ENCODE measurements at places on chromosomes 2 and 18.
A peak's percentile ranks its signal among the peaks of the same experiment; 100 is the strongest.

GRCh38 chr2:127721978-127722355 lies 20.7 kb downstream of the SFT2D3 start:
- H3K36me3 ChIP-seq = peaks cover 15% of the 10 kb centered on the region
- H3K27me3 ChIP-seq = no peaks in the 10 kb centered on the region
- no peak overlapping the region for H3K4me3 ChIP-seq
- peaks cover 10% of the 10 kb centered on the region for H3K4me1 ChIP-seq

DNA sequence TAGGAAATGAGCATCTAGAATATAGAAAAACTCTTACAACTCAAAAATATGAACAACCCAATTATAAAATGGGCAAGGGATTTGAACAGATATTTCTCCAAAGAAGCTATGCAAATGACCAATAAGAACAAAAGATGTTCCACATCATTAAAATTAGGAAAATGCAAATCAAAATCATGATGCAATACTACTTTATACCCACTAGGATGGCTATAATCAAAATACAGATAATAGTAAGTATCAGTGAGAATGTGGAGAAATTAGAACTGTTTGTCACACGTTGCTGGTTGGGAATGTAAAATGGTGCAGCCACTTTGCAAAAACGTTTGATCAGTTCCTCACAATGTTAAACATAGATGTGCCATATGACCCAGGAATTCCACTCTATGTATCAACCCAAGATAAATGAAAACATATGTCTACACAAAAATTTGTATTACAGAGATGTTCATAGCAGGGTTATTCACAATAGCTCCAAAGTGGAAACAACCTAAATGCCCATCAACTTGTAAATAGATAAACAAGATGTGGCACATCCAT lies 558.4 kb downstream of the SLC4A3 start:
- peaks cover 25% of the 10 kb centered on the region for H3K4me1 ChIP-seq
- H3K4me3 ChIP-seq = no peak overlapping the region
- H3K27ac ChIP-seq = no peak overlapping the region
- H3K36me3 ChIP-seq = no peaks in the 10 kb centered on the region
- DNase-seq = no peak

GRCh38 chr2:134253804-134254203 lies at the start of gene MGAT5:
TSS of gene MGAT5 (plus strand) at chr2:134254072. CDS start at chr2:134254404, 332 bp downstream.
- no peak for DNase-seq
- H3K4me3 ChIP-seq = no peak within 1 kb of the TSS
- H3K4me1 ChIP-seq = no peaks in the 10 kb centered on the region
- H3K27me3 ChIP-seq = no peaks in the 10 kb centered on the region
- H3K27ac ChIP-seq = no peak within 1 kb of the TSS

- no peak for DNase-seq
- no peak overlapping the region for H3K4me3 ChIP-seq
- peaks cover 8% of the 10 kb centered on the region for H3K4me1 ChIP-seq
- H3K36me3 ChIP-seq = no peaks in the 10 kb centered on the region
Observed at GRCh38 chr2:69995511-69995910, 34.1 kb upstream of the ASPRV1 start.

- H3K27ac ChIP-seq = no peak overlapping the region
- no peak overlapping the region for H3K4me3 ChIP-seq
- H3K36me3 ChIP-seq = no peaks in the 10 kb centered on the region
- no peak for DNase-seq
- no peaks in the 10 kb centered on the region for H3K27me3 ChIP-seq
- peaks cover 13% of the 10 kb centered on the region for H3K4me1 ChIP-seq
Observed at GRCh38 chr2:30030361-30030760, 109.0 kb upstream of the ALK start.

DNA sequence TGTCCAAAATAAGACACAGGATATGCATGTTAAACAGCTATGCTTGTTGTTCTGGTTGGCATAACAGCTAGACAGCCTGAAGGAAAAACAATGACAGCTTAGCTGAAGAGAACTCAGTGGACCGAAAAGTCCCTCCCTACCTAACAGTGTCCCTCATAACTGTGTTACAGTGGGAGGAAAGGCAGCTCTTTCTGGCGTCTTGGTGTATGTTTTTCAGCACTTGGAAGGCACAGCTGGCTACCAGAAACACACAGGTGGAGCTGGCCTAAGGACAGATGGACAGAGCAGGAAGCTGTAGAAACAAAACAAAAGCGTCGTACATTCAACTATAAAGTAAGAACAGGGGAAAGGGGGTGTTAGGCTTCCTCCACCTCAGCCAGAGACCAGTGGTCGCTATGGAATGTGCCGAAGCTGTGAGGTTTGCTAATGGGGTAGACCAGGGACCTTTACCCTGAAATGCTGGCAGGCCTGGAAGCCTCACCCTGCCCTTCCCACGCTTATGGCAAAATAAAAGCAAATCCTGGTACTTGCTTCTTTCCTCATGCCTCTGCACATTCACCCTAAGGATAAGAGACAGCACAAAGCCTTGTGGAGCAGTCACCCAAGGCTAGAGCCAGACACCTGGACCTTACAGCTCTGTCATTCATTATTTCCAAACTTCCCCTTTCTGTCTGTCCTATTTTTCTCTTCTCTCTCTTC lies 103.5 kb upstream of the TRIB2 start:
- no peaks in the 10 kb centered on the region for H3K27me3 ChIP-seq
- DNase-seq = no peak
- no peaks in the 10 kb centered on the region for H3K36me3 ChIP-seq
- no peaks in the 10 kb centered on the region for H3K4me1 ChIP-seq
- H3K27ac ChIP-seq = no peak overlapping the region
- no peak overlapping the region for H3K4me3 ChIP-seq

- peak overlapping the region; percentile 70 for H3K4me3 ChIP-seq
- H3K4me1 ChIP-seq = peaks cover 9% of the 10 kb centered on the region
- no peak for DNase-seq
- peak overlapping the region; percentile 92 for H3K27ac ChIP-seq
- no peaks in the 10 kb centered on the region for H3K27me3 ChIP-seq
Observed at GRCh38 chr2:42809131-42809818, 16.9 kb upstream of the HAAO start.

DNA sequence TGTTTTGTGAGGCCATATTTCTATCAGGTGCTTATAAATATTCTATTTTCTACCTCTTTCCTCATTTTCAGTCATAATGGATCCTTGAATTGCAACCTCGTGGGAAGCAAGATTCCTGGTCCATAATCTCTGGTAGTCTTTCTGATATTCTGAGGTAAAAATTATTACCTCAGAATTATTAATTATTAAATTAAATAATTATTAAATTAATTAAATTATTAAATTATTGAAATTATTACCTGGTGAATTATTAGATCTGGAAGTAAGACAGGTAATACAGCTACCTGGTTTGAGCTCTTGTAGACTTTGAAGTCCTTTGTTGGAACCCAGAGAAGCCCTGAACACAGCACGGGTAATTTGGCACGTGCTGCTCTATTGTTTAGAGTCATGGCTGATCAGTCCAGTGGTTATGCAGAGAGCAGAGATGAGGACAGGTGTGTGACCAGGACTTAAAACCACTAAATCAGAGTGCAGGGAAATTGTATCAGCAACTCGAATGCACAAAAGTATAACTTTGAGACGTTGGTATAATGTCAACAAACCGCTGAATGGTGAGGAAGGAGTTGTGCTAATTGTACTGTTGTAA lies 46.8 kb upstream of the PTPRM start:
- peaks cover 5% of the 10 kb centered on the region for H3K27me3 ChIP-seq
- no peak overlapping the region for H3K4me3 ChIP-seq
- no peak overlapping the region for H3K27ac ChIP-seq
- H3K4me1 ChIP-seq = peaks cover 7% of the 10 kb centered on the region
- no peaks in the 10 kb centered on the region for H3K36me3 ChIP-seq

DNA sequence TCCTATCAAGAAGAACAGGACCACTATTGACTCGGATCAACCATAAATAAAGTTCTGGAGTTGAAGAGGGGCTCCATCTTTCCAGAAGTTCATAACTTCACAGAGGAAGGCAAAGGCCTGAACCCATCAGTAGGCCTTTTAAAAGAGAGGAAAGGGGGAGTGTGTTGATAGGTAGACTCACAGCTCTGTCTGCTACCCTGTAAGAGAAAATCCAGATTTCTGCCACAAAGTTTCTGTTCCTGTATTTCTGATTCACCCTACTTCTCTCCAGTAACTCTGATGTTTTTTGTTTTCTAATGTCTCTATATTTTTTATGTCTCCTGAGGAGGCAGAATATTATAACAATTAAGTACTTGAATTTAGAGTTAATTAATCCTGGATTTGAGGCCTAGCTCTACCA lies 564.0 kb downstream of the TNS1 start:
- DNase-seq = no peak

- H3K4me1 ChIP-seq = peaks cover 30% of the 10 kb centered on the region
- H3K4me3 ChIP-seq = peak overlapping the region; percentile 98
- peaks cover 11% of the 10 kb centered on the region for H3K36me3 ChIP-seq
- no peaks in the 10 kb centered on the region for H3K27me3 ChIP-seq
- peak; percentile 67 for DNase-seq
- H3K27ac ChIP-seq = peak overlapping the region; percentile 100
Observed at GRCh38 chr18:3451989-3452749, 2.2 kb downstream of the TGIF1 start.

DNA sequence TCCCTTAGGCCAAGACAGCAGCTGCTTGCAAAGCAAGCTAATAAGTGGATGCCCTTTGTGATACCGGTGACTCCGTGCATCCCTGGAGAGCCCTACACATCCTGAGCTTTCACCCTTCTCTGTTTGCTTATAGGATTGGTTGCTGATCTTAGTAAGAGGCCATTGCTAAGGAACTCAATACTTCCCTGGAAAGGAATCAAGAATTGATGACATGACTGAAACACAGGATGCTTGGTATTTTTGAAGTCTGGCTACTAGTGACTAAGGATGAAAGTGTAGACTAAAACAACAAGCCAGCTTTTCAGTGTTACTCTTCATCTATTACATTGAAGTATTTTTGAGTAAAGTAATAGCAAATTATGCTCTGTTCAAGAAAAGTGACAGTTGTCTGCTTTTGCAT lies 123.0 kb upstream of the SERPINE2 start:
- DNase-seq = peak; percentile 86
- H3K4me1 ChIP-seq = peaks cover 60% of the 10 kb centered on the region
- H3K27ac ChIP-seq = peak overlapping the region; percentile 49
- no peaks in the 10 kb centered on the region for H3K36me3 ChIP-seq
- H3K4me3 ChIP-seq = no peak overlapping the region
- H3K27me3 ChIP-seq = no peaks in the 10 kb centered on the region

DNA sequence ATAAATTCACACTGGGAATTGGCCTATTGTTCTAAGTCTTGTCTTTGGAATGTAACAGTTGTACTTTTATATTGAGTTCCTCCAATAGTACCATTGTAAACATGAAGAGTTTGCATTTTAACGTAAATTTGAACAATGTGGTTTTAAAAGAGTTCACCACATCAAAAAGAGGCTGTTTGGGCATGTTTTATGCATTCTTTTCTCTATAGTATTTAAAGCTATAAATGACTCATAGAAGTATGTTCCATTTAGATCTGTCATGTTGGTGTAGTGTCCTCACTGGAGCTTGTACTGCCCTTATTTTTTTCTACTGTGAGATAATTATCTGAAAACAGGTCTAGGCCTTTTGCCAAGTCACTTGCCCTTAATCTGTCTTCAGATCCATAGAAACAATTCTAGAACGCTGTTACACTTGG lies 141.9 kb downstream of the RHBDD1 start:
- peak; percentile 64 for DNase-seq
- H3K4me1 ChIP-seq = peaks cover 9% of the 10 kb centered on the region
- no peaks in the 10 kb centered on the region for H3K36me3 ChIP-seq
- no peak overlapping the region for H3K27ac ChIP-seq
- no peak overlapping the region for H3K4me3 ChIP-seq
- H3K27me3 ChIP-seq = no peaks in the 10 kb centered on the region

GRCh38 chr18:12741351-12741750 lies 38.5 kb downstream of the PSMG2 start:
- peak overlapping the region; percentile 71 for H3K27ac ChIP-seq
- peak; percentile 92 for DNase-seq
- no peak overlapping the region for H3K4me3 ChIP-seq
- no peaks in the 10 kb centered on the region for H3K36me3 ChIP-seq
- H3K27me3 ChIP-seq = no peaks in the 10 kb centered on the region

GRCh38 chr2:126776255-126776654 lies 120.3 kb downstream of the GYPC start:
- no peaks in the 10 kb centered on the region for H3K36me3 ChIP-seq
- DNase-seq = no peak
- H3K4me1 ChIP-seq = peaks cover 5% of the 10 kb centered on the region

- no peaks in the 10 kb centered on the region for H3K27me3 ChIP-seq
- H3K4me3 ChIP-seq = no peak overlapping the region
- H3K36me3 ChIP-seq = peaks cover 18% of the 10 kb centered on the region
Observed at GRCh38 chr2:117960231-117960630, 53.6 kb downstream of the CCDC93 start.

DNA sequence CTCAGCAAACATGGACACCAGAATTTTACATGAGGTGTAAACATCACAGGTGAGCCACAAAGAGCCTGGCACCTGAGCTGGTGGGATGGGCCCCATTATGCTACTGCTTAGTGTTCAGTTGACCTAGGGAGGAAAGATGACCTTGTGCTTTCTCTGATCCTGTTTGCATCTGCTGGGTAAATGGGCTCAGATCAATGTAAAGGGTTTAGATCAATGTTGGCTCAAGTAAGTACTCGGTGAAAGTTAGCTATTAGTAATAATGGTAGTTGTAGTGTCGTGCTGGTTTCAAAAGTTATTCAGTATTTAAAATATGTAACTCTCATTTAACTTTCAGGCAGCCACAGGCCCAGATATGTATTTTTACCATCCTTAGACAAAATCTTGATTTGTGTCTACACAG lies 19.8 kb downstream of the ABHD3 start:
- peaks cover 5% of the 10 kb centered on the region for H3K4me1 ChIP-seq
- H3K27me3 ChIP-seq = no peaks in the 10 kb centered on the region
- H3K27ac ChIP-seq = no peak overlapping the region
- H3K36me3 ChIP-seq = no peaks in the 10 kb centered on the region
- no peak for DNase-seq

DNA sequence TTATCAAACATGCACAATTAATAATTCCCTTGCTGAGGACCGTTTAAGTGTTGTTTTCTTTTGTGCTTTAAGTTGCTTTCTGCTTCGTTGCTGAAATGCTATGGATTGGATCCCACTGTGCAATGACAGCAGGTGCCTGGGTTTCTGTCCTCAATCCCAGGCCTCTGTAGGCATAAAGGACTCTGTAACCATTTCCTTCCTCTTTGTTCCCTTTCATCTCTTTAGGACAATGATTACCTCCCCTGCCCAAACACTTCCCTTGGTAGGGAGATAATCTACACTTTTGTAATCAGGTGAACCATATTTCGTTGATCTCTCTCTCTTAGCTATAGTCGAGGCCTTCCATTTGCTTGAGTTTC lies 58.6 kb upstream of the LYPD6B start:
- no peak overlapping the region for H3K4me3 ChIP-seq
- no peak for DNase-seq
- H3K27ac ChIP-seq = no peak overlapping the region
- no peaks in the 10 kb centered on the region for H3K4me1 ChIP-seq
